ENCODE measurements at places on chromosomes 12 and 14.

GRCh38 chr14:77848031-77848430 is 48.1 kb downstream of the ADCK1 start:
- no peak for DNase-seq

DNA sequence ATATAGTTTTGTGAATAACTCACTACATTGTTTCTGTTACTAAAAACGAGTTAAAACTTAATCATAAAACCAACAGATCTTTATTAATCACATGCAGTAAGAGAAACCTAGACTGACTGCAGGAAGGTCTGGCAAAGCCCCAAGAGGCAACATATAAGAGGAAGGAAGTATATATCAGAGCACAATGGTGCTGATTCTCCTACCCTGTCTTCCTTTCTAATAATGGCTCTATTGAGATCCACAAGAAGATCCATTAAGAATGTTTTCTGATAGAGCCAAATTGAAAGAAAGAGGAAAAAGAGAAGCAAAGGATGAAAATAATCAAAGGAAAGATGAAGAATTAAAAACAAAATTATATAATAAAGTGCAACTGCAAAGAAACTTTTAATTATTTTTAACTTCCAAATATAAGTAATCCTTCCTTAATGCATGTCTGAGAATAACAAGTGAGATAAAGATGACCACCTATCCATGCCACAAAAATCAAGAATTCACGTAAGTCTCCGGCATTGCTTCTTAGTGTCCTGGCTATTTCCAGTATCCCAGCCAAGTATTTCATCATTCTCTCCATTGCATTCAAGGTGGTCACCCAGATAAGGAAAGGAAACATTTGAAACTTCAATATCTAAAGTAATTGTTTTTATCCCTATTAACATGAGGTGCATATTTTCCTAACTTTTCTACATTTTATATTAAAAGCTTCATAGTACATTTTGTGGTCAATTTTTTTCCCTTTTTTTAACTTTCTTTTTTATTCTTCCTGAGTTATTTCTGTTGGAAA is 62.2 kb downstream of the SOX5 start:
- DNase-seq, result no peak

DNA sequence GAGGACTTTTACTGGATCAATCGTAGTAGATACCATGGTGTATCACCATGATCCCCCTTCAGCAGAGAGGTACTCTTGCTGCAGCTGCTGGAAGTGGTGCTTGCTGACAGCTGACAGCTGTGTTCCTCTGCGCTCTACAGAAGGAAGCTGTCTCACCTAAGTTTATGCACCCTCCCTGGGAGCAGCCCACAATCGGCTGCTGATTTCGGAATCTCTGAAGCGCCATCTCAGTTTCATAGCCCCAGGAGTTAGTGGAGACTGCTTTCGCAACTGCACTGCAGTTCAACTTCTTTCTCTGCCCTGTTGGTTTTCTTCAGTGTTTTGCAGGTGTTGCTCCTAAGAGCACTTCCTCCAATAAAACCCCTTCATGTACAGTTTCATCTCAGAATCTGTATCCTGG is 237.9 kb downstream of the PAWR start:
- no peak for DNase-seq

DNA sequence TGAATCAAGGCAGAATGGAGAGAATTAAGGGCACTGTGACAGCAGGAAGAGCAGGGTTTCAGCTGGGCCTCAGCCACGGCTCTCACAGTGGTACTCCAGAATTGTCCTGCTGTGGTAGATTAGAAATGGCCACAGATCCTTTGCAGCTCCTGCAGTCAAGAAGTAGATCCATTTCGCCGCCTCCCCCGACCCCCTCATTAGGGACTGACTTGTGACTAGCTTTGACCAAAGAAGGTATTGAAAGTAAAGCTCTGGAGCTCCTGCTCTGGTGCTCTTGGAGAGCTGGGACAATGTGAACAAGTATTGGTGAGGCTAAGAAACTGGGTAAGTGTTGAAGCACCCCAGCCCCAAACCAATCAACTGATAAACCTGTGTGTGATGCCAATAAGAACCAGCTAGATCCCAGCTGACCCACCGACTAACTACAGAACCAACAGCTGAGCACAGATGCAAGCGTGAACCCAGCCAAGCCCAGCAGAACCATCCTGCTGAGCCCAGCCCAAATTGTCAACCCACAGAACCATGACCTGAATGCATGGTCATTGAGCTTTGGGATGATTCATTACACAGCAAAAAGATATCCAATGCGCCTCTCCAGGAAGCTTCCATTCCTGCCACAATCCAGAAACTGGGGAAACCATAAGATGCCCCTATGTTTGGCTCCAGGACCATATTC is 50.7 kb downstream of the JAG2 start:
- no peak for DNase-seq

DNA sequence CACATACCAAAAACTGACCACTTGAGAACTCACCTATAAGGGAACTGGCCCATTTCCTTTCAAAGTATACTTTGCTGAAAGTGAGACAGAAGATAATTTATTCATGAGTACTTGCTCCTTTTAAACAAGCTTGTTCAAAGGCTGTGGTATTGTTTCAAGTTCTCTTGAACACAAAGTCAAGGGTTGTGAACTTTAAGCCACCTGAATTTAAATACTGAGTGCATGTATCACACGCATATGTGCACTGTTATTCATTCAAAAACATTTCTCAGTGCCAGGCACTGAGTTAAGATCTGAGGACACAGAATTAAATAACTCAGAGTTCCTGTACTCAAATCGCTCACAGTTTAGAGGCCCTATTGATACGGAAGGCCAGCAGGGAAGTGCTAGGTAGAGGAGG is 19.1 kb upstream of the LDHB start:
- no peak for DNase-seq

DNA sequence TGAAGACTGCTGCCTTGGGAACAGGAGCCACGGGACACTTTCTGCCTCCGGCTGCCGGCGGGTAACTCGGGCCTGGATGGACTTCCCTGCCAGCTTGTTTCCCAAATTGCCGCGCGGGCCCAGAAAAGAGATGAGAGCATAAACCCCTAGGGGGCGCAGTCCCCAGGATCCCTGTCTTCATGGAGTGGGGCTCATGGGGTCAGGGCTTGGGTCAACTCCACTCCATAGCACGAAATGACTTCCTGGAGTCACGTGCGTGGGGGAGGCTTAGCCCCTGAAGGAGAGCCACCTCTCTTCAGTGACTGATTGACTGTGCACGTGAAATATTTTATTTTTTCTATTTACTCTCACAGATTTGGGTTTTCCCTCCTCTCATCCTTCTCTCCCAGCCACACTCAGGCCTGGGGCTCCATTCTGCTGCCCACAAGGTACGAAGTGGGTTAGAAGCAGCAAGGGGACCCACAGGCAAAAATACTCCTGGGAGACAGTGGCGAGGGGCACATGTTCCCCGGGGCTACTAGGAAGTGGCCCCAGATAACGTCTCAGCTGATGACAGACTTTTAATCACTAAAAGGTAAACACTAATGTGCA is 10.0 kb downstream of the PGF start:
- no peak for DNase-seq

DNA sequence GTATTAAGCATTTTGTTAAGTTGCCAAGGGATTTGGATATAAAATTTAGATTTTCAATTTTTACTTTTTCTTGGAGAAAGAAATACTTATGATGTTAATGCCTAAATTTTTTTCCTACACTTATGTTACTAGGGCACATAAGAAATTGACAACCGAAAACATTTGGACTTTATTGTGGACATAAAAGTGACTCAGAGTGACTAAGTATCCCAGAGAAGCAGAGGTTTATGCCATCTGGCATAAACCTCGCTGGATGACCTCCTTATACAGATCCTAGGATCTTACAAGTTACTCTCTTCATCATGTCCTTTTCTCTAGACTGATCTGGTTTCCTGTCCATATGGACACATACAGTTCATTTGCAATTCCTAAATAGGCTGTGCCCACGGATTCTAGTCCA is 89.8 kb downstream of the RERG start:
- no peak for DNase-seq

- DNase-seq, result no peak
Observed at GRCh38 chr12:41053046-41053445, 135.1 kb upstream of the PDZRN4 start.

- DNase-seq, result no peak
Observed at GRCh38 chr12:53181935-53182334, 1.2 kb upstream of the CSAD start.

- no peak for DNase-seq
Observed at GRCh38 chr12:97386133-97386581, 76.4 kb upstream of the RMST start.

GRCh38 chr14:76687611-76688382 is 73.5 kb upstream of the VASH1 start:
- no peak for DNase-seq

DNA sequence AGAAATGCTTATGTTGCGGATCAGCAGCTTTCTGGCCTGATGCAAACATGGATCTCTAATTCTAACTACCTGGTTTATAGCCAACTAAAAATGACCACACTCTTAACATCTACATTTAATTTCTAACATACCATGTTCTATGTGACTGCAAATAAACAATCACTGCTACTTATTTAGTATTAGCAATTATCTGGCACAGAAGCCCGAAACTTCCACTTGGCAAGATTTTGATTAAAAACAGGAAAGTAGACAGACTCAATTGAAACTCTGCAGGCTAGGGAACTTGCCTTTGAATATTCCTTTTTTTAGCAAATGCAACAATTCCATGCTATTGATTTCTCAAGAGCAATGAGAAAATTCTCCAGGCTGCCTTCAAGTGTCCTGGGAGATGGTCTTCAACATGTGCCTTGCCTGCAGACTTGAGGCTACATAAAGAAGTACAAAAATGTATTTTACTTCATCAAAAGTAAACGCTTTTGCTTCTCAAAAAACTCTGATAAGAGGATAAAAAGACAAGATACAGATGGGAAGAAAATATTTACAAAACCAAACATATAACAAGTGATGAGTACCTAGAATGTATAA is 9.1 kb upstream of the TMCC3 start:
- DNase-seq, result no peak

DNA sequence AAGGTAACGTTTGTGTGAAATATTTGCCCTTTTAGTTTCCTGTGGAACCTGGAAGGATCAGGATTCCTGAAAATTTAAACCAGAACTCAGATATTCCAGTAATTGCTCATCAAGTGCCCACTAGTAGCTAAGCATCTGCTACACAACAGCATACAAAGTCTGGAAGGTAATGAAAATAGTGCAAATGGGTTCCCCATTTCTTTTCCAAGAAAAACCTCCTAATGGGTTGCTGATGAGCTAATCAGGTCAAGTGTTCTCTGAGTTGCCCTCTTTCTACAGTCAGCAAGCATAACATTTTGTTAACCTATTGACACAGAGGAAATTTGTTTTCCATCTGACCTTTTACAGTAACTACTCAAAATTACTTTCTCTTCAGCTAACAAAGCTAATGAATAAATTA is 83.6 kb upstream of the PMCH start:
- no peak for DNase-seq
